Vagina (tissue), 2 donors: ENCODE measurements at places on chromosomes 16 and 17. TPM values are rescaled to one million over a fixed set of nuclear protein-coding genes. Genes with fewer than 3 reads are reported as not detected.
A peak's percentile ranks its signal among the peaks of the same experiment; 100 is the strongest.

GRCh38 chr17:1707107-1707506, 3.1 kb downstream of the TLCD2 start:
- peaks cover 4% of the 10 kb centered on the region for H3K36me3 ChIP-seq
- peaks cover 22% of the 10 kb centered on the region for H3K4me1 ChIP-seq
- no peak for DNase-seq

DNA sequence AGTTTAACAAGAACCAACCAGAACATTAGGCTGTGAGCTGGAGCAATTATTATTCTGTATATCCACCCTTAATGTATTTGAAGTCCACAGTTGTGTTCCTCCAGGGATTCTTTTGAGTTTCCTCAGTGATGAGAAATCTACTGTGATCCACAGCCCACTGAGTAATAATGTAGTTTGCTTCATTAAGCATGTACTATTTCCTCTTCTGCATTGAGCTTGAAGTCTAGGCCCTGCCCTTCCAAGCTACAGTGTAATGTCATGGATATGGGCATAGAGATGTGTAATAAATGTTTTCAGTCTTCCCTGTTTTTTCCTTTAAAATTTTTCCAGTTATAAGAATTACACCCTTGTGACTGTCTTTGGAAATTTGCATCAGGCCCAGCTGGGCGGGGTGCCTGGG, 36.4 kb upstream of the SLC12A3 start:
- H3K4me3 ChIP-seq = no peak overlapping the region
- peaks cover 46% of the 10 kb centered on the region for H3K36me3 ChIP-seq
- H3K27me3 ChIP-seq = no peaks in the 10 kb centered on the region
- DNase-seq = no peak

GRCh38 chr17:20282526-20283308, 184.6 kb downstream of the LGALS9B start:
- H3K4me1 ChIP-seq = no peaks in the 10 kb centered on the region
- no peaks in the 10 kb centered on the region for H3K36me3 ChIP-seq
- H3K27me3 ChIP-seq = no peaks in the 10 kb centered on the region
- no peak overlapping the region for H3K4me3 ChIP-seq
- H3K27ac ChIP-seq = no peak overlapping the region
- peak; percentile 34 for DNase-seq

- no peaks in the 10 kb centered on the region for H3K36me3 ChIP-seq
- H3K27ac ChIP-seq = no peak within 1 kb of the TSS
- no peak for DNase-seq
- H3K4me1 ChIP-seq = peaks cover 32% of the 10 kb centered on the region
- no peaks in the 10 kb centered on the region for H3K27me3 ChIP-seq
Measured at GRCh38 chr16:31213877-31214707, at the start of gene TRIM72. Gene TRIM72, plus strand, starts transcription at chr16:31214119. Its CDS starts 620 bp downstream, at chr16:31214739.

DNA sequence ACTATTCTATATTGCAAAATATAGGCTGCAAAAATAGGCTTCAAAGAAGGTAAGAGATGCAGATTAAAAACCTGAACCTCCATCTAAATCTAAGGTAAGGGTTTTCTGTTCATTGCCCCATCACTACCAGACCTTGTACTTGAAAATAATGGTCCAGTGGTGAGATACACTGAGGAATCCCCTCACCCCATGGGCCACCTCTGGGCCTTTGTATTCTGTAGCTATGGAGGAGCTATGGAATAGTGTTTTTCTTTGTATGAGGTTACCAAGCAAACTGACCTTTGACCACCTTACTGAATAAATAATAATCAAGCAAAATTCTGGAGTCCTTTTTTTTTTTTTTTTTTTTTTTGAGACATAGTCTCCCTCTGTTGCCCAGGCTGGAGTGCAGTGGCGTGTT, 4.8 kb upstream of the UBE2Z start:
- H3K27ac ChIP-seq = no peak overlapping the region
- peaks cover 7% of the 10 kb centered on the region for H3K4me1 ChIP-seq
- no peak for DNase-seq
- no peaks in the 10 kb centered on the region for H3K27me3 ChIP-seq

GRCh38 chr17:38894276-38894675, 24.4 kb downstream of the LASP1 start:
- peak overlapping the region; percentile 53 for H3K27ac ChIP-seq
- no peaks in the 10 kb centered on the region for H3K27me3 ChIP-seq
- no peak for DNase-seq
- peaks cover 72% of the 10 kb centered on the region for H3K4me1 ChIP-seq
- no peak overlapping the region for H3K4me3 ChIP-seq
- H3K36me3 ChIP-seq = peaks cover 47% of the 10 kb centered on the region

GRCh38 chr17:65121916-65122806, 15.0 kb upstream of the RGS9 start:
- no peaks in the 10 kb centered on the region for H3K36me3 ChIP-seq
- H3K27ac ChIP-seq = peak overlapping the region; percentile 90
- DNase-seq = no peak
- H3K4me1 ChIP-seq = peaks cover 14% of the 10 kb centered on the region
- H3K27me3 ChIP-seq = no peaks in the 10 kb centered on the region

- H3K4me3 ChIP-seq = peak overlapping the region; percentile 32
- no peak for DNase-seq
- H3K4me1 ChIP-seq = peaks cover 9% of the 10 kb centered on the region
- no peaks in the 10 kb centered on the region for H3K27me3 ChIP-seq
- peak overlapping the region; percentile 53 for H3K27ac ChIP-seq
Measured at GRCh38 chr16:1169285-1170075, 16.6 kb downstream of the CACNA1H start.

DNA sequence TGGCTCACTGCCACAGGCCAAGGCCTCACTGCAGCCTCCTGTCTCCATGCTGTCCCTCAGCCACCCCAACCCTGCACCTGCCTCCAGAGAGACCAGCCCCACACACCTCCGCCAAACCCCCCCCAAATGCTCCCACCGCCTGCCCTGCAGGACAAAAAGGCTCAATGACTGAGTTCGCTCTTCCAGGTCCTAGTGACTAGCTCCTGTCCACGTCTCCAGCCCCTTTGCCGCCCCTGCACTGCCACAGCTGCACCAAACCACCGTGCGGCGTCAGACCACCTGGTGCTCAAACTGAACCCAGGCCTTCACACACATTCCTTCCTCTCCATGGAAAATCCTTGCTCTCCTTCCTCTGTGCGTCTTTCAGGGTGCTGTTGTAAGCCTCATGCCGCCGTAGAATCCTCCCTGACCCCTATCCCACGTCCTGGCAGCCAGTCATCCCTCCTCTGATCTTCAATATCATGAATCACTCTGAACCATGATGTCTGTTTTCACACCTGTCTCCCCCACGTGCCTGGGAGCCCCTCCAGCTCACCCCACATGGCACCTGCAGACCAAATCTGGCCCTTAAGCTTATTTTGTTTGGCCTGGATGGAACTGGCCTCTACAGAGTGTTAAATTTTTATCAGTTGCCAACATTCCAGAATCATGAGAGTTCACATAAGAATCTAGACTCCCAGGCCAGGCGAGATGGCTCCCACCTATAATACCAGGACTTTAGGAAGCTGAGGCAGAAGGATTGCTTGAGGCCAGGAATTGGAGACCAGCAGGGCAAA, 4.3 kb upstream of the GSG1L start:
- H3K4me3 ChIP-seq = no peak overlapping the region
- no peak for DNase-seq
- no peaks in the 10 kb centered on the region for H3K36me3 ChIP-seq
- H3K27me3 ChIP-seq = peaks cover 4% of the 10 kb centered on the region
- no peak overlapping the region for H3K27ac ChIP-seq
- H3K4me1 ChIP-seq = no peaks in the 10 kb centered on the region

DNA sequence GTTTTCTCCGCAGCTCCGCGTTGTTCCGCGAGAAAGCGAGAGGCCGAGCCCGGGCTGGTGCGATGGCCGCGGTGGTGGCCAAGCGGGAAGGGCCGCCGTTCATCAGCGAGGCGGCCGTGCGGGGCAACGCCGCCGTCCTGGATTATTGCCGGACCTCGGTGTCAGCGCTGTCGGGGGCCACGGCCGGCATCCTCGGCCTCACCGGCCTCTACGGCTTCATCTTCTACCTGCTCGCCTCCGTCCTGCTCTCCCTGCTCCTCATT, 404 bp downstream of the EMC6 start:
- H3K27me3 ChIP-seq = no peaks in the 10 kb centered on the region
- peak overlapping the region; percentile 97 for H3K27ac ChIP-seq
- H3K4me1 ChIP-seq = peaks cover 49% of the 10 kb centered on the region
- H3K4me3 ChIP-seq = peak overlapping the region; percentile 76
- DNase-seq = no peak

- H3K36me3 ChIP-seq = no peaks in the 10 kb centered on the region
- H3K4me3 ChIP-seq = no peak overlapping the region
- no peak overlapping the region for H3K27ac ChIP-seq
- no peaks in the 10 kb centered on the region for H3K27me3 ChIP-seq
- DNase-seq = no peak
Measured at GRCh38 chr16:56073508-56073907, 117.8 kb upstream of the GNAO1 start.

DNA sequence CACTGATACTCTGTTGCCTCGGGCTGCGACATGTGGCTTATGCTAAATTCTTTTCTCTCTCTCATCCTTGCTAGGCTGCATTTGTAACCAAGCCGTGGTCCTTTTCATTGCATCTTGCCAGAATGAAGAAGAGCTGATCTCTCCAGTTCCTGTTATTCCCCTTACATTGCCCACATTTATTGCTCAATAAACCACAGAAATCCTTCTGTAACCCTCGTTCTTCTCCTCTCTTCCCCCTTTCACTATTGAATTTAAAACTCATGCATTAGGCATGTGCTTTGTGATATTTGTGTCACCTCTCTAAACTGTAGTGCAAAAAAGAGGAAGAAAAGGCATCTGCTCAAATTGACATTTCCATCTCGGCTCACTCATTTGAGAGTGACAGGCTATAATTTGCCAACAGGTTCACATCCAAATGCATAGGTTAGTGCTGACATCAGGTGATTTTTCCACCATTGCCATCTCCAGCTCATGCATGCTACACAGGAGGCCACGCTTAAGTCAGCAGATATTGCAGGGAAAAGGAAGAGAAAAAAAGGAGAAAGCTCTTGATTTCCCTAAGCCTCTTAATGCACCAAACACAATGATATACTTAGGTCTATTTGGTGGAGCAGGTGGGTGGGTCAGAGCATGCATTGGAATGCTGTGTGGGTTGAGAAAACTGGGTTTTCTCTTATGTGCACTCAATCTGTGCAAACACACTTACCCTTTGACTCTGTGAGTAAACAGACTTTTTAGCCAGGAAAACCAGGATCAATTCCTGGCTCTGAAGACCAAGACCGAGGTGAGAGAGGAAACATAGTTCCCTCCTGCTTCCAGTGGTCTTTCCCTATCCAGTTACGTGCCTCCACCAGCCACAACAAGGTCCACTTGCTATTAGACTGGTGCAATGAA, 642.7 kb downstream of the HS3ST4 start:
- no peak overlapping the region for H3K4me3 ChIP-seq
- no peaks in the 10 kb centered on the region for H3K36me3 ChIP-seq
- H3K27ac ChIP-seq = no peak overlapping the region

DNA sequence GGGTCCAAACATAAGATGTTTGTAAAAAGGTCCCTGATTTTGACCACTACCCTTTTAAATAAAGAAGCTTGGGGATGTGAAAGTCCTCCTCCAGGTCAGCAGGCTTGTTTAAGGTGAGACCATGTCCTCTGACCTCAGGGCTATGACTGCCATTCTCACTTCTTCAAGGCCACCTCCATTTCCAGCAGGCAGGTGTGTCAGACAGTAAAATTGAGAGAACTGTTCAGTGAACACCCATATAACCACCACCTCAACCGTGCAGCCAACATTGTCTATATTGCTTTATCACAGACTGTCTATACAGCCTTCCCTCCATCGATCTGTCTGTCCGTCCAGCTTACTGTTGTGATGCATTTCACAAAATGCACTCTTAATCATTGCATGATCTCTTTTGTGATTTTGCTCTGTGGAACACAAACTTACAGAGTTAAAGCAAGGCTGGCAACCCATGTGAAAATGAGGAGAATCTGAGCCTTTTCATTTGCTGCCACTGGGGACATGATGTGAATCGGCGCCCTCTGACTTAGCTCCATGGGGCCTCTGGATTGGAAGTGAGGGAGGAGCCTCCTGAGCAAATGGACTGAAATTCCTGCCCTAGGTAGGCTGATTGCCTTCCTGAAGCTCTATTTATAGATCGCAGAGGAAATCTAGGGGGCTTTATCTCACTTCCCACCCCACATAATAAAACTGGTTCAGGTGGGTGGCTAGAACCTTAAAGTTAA, 53.8 kb downstream of the ZNRF1 start:
- no peak overlapping the region for H3K27ac ChIP-seq
- H3K36me3 ChIP-seq = no peaks in the 10 kb centered on the region
- DNase-seq = no peak

GRCh38 chr17:57406131-57406980, 150.0 kb downstream of the MSI2 start:
- H3K4me3 ChIP-seq = no peak overlapping the region
- no peak overlapping the region for H3K27ac ChIP-seq
- no peak for DNase-seq
- no peaks in the 10 kb centered on the region for H3K36me3 ChIP-seq
- peaks cover 18% of the 10 kb centered on the region for H3K4me1 ChIP-seq

DNA sequence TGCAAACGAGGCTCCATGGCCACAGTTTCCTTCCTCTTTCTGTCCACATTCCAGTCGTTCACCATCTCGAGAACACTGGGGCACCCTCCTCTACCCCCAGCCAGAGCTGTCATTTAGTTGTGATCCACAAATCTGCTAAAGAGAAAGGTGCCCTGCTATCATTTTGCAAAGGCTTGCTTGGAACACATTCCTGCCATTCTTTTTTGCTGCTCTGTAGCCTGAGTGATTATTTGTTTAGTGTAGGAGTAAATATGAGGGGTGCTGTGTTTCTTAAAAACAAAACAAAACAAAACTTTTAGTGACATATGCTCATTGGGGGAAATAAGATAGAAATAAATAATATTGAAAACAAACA, 166.7 kb downstream of the PRKCA start:
- no peak for DNase-seq
- H3K36me3 ChIP-seq = no peaks in the 10 kb centered on the region
- no peaks in the 10 kb centered on the region for H3K27me3 ChIP-seq
- peak overlapping the region; percentile 70 for H3K27ac ChIP-seq
- no peak overlapping the region for H3K4me3 ChIP-seq

- H3K4me1 ChIP-seq = no peaks in the 10 kb centered on the region
- no peaks in the 10 kb centered on the region for H3K27me3 ChIP-seq
- no peak overlapping the region for H3K4me3 ChIP-seq
Measured at GRCh38 chr17:77769762-77770161, 188.7 kb upstream of the TNRC6C start.

Gene SYNGR2
- 82.3 TPM for total RNA-seq

Gene TBC1D3C
- total RNA-seq = not detected

Gene ACSM3
- total RNA-seq = 70.2 TPM

Gene SLC13A2
- total RNA-seq = not detected

Gene PYY
- not detected for total RNA-seq

Gene PPM1E
- 0.25 TPM for total RNA-seq

Gene SEC14L1
- 40.5 TPM for total RNA-seq

Gene UMOD
- total RNA-seq = not detected

Gene PRAC1
- total RNA-seq = 9.6 TPM

Gene KRT34
- 0.74 TPM for total RNA-seq

Gene ADORA2B
- 33.4 TPM for total RNA-seq

Gene MYH3
- 4.9 TPM for total RNA-seq

Gene AOC2
- total RNA-seq = 2.2 TPM

Gene CTRB1
- not detected for total RNA-seq
